H1 (cell line): ENCODE measurements at places on chromosomes 6 and 20.

DNA sequence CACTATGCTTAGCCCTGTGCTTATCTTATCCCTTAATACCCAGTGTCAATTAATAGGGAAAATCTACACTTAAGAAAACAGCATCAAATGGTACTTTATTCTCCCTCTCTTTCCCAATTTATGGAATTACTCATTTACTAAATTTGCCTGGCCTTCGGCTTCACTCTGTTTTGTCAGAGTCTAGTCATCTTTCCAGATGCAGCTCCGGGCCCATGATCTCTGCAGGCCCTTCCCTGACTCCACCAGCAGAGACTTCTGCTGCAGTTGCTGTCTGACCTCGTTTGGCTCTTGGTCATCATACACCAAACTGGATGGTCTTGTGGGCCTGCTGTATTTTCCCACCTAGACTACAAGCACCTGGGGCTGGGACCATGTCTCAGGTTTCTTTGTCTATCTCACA is 27.4 kb downstream of the MRS2 start:
- no peak overlapping the region for H3K27ac ChIP-seq
- no peak overlapping the region for H3K4me3 ChIP-seq
- no peaks in the 10 kb centered on the region for H3K27me3 ChIP-seq

- no peak for DNase-seq
- H3K4me3 ChIP-seq: no peak overlapping the region
- H3K4me1 ChIP-seq: no peaks in the 10 kb centered on the region
These were observed 25.7 kb downstream of the TPX2 start for GRCh38 chr20:31764641-31765305.

DNA sequence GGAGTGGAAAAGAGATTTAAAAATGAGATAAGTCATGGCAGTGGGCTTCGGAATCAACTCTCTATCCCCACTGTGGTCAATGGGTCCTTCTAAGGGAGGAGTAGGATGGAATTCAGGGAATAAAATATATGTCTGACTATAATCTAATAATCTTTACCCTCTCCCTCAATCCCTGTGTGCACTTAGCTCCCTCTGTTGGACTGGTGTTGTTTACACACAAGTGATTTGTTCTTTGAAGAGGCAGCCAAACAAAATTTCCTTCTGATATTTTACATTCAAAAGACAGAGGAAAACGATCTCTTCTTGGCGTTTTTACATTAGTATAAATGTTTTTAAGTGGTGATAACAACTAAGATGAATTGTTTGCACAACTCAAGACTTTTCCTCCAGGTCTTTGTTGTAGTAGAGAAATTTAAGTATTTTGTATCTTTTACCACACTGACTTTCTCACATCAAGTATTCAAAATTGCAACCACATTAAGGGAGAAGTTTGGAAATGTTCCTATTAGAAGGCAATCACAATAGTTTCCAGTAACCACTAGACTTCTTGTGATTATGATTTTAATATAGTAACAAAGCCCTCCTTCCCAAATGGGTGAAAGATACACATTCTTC is 317.8 kb downstream of the CENPW start:
- no peak overlapping the region for H3K27ac ChIP-seq
- H3K4me3 ChIP-seq: no peak overlapping the region
- H3K36me3 ChIP-seq: no peaks in the 10 kb centered on the region
- no peaks in the 10 kb centered on the region for H3K4me1 ChIP-seq

DNA sequence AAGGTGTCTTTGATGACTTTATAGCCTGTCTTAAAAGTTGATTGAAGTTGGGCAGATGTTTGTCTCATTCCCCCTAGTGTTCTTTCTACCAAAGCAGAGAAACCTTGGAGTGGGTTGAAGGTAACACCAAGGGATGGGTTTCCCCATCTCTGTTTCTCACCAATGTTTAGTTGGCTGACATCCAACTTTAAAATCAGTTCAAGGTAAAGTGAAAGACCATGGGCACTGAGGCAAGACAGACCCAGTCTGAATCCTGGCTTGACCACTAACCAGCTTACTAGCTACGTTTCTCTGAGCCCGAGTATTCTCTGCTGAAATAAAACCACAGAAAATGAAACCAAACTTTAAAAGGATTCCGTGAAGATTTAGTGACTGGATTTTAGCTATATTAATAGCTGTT is 258.9 kb downstream of the KIF16B start:
- H3K27ac ChIP-seq: no peak overlapping the region
- H3K4me1 ChIP-seq: no peaks in the 10 kb centered on the region
- no peak for DNase-seq
- no peak overlapping the region for H3K4me3 ChIP-seq
- no peaks in the 10 kb centered on the region for H3K27me3 ChIP-seq

GRCh38 chr6:12325872-12326271 is 35.7 kb downstream of the EDN1 start:
- H3K36me3 ChIP-seq: no peaks in the 10 kb centered on the region
- DNase-seq: no peak
- peaks cover 3% of the 10 kb centered on the region; the same call in 1 of the 2 replicates for H3K27me3 ChIP-seq

GRCh38 chr6:121881974-121882667 is 446.7 kb downstream of the GJA1 start:
- no peaks in the 10 kb centered on the region for H3K36me3 ChIP-seq
- H3K27ac ChIP-seq: no peak overlapping the region
- no peaks in the 10 kb centered on the region for H3K27me3 ChIP-seq
- H3K4me3 ChIP-seq: no peak overlapping the region

DNA sequence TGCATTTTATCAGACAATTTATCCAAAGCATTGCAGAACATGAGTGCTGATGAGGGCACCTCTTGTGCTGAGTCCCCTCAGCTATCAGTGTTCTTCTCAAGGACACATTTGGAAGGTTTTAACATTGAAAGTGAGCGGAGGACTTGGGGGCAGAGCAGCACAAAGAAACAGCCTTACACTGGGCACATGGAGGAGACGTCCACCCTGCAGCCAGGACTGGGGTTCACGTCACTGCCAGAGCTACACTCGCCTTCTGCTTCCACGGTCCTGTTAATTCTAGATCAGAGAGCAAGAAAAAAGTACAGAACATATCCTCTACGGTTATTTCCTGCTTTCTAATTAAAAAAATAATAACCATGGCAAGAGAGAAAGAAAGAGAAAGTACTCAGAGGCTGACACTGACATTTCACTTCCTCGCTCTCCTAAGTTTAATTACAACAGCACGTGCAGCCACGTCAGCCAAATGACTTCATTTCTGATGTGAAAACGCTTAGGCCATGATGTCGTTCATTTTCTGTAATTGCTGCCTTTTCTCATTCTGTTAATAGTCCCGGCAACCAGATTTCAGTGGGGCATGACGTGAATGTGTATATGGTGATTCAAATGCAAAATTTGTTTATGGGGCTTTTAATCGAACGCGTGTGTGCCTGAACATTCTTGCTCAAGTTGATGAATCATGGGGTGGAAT is 5.1 kb downstream of the PRND start:
- H3K36me3 ChIP-seq: no peaks in the 10 kb centered on the region
- no peak overlapping the region for H3K27ac ChIP-seq
- no peak overlapping the region for H3K4me3 ChIP-seq
- no peak for DNase-seq
- H3K27me3 ChIP-seq: no peaks in the 10 kb centered on the region

DNA sequence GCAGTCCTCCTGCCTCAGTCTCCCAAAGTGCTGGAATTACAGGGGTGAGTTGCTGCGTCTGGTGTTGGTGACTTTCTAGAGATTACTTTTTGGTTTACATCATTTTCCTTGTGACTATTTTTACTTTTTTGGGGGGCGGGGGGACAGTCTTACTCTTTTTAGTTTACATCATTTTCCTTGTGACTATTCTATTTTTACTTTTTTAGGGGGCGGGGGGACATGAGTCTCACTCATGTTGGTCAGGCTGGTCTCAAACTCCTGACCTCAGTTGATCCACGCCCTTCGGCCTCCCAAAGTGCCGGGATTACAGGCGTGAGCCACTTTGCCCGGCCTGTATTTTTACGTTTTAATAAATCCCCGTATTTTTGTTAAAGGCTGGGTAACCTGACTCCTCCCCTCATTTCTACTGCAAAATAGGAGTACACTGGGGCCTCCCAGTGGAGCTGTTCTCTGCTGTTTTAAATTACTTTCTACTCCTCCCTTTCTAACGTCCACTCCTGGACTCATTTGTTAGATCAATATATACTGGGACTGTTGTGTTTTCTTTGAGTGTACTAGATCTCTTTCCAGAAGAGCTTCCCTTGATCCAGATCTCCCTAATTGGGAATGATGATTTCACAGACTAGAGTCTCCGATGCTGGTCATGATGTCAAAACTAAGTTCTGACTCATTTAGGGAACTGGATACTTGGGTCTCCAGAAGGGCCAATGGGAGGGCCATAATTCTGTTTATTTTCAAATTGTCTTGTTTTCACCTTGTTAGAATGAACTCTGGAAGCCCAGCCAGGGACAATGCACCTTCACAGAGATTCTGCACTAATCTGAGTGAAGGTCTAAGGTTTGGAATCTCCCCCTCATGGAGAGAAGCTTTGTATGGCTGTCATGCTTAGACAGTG is 9.2 kb downstream of the HSPA1B start:
- peak overlapping the region; percentile 99 for H3K4me3 ChIP-seq
- peaks cover 55% of the 10 kb centered on the region for H3K36me3 ChIP-seq
- peaks cover 2% of the 10 kb centered on the region; the same call in 1 of the 2 replicates for H3K4me1 ChIP-seq
- no peak for DNase-seq
- peak overlapping the region; percentile 2; the same call in 1 of the 2 replicates for H3K27ac ChIP-seq
- H3K27me3 ChIP-seq: no peaks in the 10 kb centered on the region

DNA sequence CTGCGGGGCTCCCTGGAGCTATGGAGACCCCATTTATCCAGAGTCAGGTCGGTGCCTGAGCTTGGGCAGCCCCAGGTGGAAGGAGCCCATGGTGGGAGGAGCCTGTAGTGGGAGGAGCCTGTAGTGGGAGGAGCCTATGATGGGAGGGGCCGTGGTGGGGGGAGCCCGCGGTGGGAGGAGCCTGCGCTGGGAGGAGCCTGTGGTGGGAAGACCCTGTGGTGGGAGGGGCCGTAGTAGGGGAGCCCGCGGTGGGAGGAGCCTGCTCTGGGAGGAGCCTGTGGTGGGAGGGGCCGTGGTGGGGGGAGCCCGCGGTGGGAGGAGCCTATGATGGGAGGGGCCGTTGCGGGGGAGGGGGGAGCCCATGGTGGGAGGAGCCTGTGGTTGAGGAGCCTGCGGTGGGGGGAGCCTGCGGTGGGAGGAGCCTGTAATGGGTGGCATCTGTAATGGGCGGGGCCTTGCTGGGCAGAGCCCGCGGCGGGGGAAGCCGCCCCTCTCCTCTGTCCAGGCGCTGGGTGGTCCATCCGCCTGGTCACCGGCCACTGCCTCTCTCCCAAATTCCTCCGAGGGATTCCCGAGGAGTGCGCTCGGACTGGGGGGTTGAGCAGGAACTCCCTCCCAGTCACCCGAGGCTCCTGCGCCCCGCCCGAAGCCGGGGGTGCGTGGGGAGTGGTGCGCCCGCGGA is 567 bp upstream of the FNDC11 start:
- peak; percentile 92 for DNase-seq
- no peaks in the 10 kb centered on the region for H3K27me3 ChIP-seq
- peaks cover 9% of the 10 kb centered on the region for H3K4me1 ChIP-seq
- peak overlapping the region; percentile 79 for H3K4me3 ChIP-seq
- no peak overlapping the region; the same call in 1 of the 2 replicates for H3K27ac ChIP-seq
